ENCODE measurements at places on chromosomes 3 and 15.

DNA sequence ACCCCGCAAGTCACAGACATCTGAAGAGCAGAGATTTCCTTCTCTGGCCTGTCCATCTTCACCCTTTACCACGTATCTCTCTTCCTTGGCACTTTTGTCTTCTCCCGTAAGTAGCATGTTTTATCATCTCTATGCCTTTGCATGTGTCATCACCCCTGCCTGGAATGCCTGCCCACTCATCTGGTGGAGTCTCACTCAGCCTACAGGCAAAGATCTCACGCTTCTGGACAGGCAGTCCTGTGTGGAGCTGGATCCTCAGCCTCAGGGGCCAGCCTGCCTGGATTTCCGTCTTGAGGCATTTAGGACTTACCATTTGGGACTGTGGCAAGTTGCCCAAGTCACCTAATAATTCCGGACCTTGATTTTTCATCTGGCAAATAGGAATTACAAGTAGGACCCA, 114.3 kb upstream of the CACNA2D3 start:
- DNase-seq = no peak

DNA sequence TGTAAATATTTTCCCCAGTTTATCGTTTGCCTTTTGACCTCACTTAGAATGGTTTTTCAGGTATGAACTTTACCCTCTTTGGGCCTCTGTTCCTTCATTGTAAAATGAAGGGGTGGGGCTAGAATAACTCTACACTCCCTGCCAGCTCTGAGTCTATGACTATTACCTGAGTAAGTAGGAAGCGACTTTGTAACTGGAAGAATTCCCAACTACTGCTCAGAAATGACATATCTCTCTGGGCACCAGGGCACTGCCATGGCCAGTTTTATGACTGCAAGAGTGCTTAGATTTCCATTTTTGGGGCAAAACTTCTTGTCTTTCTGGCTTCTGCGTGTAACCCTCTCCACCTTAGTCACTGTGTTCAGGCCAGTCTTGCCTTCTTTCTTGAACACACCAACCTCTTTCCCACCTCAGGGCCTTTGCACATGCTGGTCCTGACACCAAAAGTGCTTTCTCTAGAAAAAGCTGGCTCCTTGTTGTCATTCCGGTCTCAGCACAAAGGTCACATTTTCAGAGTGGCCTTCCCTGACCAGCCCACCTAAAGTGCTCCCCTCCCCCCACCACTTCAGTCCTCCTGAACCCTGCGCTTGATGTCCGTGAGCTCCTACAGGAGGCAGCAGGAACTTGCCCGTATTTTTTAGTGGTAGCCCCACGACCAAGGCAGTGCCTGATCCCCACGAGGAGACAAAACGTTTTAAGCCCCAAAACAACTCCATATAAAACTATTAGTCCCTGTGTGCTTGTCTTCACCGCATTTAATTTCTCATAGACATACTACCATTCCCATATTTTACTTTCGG, 25.6 kb downstream of the CDCP1 start:
- DNase-seq = no peak

DNA sequence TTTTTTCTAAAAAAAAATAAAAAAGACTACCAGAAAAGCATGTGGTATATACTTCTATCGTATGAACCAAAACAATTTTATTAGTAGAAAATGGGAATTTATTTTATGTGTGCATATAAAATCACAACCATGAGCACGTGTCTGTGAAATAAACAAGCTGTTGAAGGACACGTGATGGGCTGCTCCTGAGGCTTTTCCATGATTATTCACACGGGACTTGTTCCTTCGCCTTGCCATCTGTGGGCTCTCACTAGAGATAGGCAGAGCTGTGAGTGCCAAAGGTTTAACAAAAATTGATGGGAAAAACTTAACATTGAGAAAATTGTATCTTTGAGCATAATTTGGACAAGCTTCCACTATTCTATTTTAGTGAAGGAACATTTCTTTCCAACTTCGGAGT, 12.4 kb upstream of the ETV5 start:
- DNase-seq = no peak

DNA sequence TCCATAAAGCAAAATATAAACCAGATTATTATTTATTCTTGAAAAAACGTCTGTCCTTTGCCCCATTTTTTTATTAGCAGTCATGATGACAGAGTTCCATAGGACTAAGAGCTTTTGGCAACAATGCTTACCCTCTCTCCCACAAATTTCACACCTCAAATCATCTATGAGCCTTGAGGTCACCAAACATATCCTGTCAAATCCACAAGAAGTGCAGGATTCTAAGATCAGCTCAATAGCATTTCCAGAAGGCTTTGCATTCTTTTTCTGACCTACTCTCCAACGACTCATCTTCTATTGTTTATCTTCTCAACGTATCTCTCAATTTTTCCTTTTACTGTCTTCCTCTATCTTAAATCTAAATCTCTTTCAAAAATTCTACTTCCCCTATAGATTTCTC, 619.1 kb upstream of the BCHE start:
- no peak for DNase-seq

GRCh38 chr15:85730001-85730820, 64.5 kb downstream of the KLHL25 start:
- no peak for DNase-seq

DNA sequence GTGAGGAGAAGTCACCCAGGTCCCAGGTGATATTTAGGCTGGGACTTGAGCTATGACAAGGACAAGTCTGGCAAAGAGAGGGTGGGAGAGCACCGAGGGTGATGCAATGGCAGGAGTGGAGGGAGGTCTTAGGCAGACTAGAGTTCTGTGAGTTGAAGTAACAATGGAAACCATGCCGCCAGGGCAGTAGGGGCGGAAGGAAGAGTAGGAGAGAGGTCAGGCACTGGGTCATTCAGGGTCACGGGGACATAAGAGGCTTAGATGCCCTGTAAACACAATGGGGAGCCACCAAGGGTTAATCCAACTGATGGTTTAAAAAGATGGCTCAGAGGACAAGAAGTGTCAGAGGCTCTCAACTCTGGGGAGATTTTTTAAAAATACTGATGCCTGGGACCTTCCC, 199.7 kb upstream of the LRTM1 start:
- DNase-seq = no peak

DNA sequence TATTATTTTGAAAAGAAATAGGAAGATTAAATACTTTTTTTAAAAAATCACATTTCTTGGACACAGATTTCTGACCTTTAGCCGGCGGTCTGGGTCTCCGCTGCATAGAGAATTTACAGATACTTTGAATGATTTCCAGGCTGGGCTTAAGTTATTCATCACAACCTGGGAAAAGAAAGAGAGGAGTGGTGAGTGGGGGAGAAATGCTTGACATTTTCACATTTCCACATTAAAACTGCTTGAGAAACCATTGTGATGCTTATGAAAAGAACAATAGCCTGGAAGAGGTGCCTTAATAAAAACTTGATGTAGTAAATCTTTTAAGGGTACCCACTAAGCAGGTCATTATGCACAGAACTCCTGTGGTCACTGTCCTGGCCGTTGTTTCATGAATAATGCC, 166.8 kb upstream of the MRPL3 start:
- no peak for DNase-seq

DNA sequence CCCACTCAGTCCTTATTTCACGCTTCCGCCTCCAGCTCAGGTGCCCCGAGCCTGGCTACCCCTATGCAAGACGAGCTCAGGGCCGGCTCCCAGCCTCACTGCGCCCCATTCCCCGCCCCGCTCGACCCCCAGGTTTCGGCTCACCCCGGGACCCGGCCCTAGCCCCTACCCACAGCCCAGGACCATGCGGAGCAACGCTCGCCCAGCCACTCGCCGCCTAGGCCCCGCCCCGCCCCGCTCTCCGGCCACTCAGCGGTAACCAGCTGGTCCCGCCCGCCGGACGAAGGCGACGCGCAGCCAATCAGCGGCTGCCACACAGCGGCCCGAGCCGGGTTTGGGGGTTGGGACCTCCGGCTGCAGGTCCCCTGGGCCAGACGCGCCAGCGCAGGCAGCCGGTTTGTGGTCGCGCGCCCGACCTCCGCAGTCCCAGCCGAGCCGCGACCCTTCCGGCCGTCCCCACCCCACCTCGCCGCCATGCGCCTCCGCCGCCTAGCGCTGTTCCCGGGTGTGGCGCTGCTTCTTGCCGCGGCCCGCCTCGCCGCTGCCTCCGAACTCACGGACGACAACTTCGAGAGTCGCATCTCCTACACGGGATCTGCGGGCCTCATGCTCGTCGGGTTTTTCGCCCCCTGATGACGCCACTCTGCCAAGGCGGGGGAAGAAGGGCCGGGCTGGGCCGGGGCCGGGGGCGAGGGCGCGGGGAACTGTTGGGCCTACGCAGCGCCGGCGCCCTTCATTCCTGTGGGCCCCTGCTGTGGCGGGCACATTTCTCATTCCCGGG, at the start of gene CATSPER2:
TSS of gene CATSPER2 (minus strand) at position 196 of the 781 bp plus-strand sequence. CDS start 783 bp downstream, outside the sequence.
- no peak for DNase-seq

DNA sequence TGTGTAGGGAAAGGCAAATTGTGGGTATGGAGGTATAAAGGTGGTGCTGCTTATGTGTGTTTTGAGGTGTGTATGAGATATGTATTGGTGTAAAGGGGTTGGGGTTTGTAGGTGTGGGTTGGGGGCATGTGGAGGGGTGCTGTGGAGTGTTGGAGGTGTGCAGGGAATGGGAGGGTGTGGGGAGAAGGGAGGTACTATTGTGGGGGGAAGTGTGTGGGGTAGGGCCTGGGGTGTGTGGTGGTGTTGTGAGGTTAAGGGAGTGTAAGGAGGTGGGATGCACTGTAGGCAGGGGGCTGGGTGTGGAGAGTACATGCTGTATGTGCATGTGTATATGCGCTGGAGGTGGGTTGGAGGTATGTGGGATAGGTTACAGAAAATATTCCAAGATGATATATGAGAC, 15.7 kb downstream of the CCDC12 start:
- no peak for DNase-seq

DNA sequence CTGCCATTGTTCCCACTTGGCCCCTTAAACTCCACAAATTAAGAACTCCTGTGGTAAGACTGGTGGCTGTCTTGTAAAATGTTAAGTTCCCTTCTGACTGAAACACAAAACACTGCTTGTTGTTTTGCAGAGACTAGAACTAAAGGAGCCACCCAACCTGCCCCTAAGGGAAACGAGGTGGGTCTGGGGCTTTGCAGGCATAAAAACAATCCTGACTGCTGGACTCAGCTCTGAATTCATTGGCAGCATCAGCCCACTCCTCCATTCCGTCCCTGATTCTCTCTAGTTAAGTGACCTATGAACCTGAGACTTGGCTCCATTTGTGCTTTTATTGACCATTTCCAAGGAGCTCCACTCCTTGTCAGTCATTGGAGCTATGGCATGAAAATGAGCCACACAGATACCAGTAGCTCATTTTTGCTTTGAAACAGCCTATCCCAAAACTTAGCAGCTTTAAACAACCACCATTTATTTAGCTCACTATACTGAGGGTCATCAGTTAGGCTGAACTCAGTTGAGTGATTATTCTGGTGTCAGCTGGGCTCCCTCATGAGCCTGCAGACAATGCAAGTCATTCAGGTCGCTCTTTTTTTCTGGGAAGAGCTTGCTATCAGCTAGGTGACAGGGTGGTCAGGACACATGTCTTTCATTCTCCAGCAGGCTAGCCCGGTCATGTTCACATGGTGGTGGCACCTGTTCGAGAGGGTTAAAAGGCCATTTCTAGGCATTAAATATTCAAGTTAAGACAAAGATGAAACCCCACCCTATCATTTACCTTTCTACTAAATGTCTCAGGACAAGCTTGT, 175.1 kb upstream of the CTNNB1 start:
- DNase-seq = no peak

- no peak for DNase-seq
Measured at GRCh38 chr3:80472459-80472858, 704.7 kb upstream of the ROBO1 start.

DNA sequence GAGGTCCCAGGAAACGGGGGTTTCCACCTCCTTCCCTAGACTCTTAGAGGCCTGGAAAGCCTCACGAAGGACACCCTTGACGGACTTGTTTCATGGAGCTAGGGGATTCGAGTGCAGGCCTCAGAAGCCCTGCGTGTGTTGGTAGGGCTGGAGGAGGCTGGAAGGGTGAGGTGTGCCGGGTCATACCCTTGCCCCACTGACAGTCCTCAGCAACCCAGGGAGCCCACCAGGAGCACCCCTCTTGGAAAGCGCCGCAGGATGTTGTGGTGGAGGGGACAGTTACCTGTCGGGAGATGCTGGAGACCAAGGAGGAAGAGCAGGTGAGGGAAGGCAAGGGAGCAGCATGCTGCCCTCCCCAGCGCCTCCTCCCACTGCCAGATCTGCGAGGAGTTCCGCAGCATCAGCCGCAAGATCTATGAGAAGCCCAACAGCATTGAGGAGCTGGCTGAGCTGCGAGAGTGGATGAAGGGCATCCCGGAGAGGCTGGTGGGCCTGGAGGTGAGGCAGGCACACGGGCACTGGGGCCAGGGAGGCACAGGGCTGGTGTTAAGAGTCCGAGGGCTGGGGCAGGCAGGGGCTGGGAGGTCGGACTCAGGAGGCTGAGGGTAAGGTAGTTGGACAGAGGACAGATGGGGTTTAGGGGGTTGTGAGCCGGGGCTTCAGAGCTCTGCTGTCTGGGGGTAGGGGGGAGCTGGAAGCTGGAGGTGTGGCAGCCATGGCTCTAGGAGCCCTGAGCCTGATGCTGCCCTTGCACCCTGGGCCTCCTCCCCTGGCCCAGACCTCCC, 33.7 kb downstream of the DNAH1 start:
- DNase-seq = no peak

GRCh38 chr3:7332696-7333095, 471.8 kb downstream of the GRM7 start:
- no peak for DNase-seq

DNA sequence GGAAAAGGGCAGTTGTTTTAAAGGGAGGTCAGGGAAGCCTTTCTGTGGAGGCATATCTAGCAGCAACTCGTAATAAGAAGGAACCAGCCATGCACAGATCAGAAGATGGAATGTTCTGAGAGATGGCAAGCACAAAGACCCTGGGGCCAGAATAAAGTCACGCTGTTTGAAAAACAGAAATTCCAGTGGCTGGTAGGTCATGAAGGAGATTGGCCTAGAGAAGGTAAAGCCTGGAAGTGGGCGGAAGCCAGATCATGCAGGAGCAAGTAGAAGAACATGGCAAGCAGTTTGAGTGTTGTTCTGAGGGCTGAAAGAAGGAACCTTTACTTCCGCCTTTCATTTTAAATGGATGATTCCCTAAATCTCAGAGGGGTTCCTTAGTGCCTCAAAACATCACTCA, 208.1 kb upstream of the PPP2R3A start:
- no peak for DNase-seq

GRCh38 chr15:53193149-53193548, 403.0 kb upstream of the ONECUT1 start:
- DNase-seq = no peak

DNA sequence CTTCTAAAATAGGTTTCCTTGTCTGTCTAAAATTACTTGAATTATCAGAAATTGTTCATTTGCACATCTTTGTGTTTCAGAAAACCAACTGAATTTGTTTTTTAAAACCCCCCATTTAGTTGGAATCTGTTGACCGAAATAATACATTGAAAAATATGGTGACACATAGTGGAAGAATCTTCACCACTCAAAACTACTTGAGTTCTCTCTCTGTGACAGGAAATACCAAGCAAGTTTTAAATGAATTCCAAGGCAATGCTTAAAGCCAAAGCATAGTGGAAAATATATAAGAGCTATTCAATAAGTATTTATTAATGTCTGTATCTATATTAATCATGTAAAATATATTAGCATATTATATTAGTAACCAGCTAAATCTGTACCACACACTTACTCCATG, 224.9 kb upstream of the COL8A1 start:
- DNase-seq = no peak

Data from left colon (tissue), 2 donors.